ENCODE measurements at places on chromosomes 4 and X. TPM values are rescaled to one million over a fixed set of nuclear protein-coding genes. Genes with fewer than 3 reads are reported as not detected.

Gene POU4F2
- total RNA-seq: 0.19 TPM

Gene ASB9
- total RNA-seq: 2.0 TPM

Gene GAGE12J
- total RNA-seq: not detected

Gene CT45A6
- total RNA-seq: not detected

Gene HSFX3
- total RNA-seq: not detected

Gene TLR6
- 0.56 TPM for total RNA-seq

Gene CLIC2
- 1.3 TPM for total RNA-seq

Gene APLN
- total RNA-seq: 1.2 TPM

Gene EDA
- total RNA-seq: 3.9 TPM

Gene ABCG2
- 21.5 TPM for total RNA-seq

Gene ANK2
- 18.6 TPM for total RNA-seq

Gene DCK
- 14.9 TPM for total RNA-seq

Gene BEND4
- 0.14 TPM for total RNA-seq

DNA sequence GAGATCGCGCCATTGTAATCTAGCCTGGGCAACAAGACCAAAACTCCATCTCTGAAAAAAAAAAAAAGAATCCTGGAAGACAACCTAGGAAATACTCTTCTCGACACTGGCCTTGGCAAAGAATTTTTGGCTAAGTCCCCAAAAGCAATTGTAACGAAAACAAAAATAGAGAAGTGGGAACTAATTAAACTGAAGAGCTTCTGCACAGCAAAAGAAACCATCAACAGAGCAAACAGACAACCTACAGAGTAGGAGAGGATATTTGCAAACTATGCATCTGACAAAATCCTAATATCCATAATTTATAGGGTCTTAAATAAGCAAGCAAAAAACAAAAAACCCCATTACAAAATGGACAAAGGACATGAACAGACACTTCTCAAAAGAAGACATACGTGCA lies 76.5 kb upstream of the DUSP21 start:
- no peak overlapping the region for H3K4me3 ChIP-seq
- no peaks in the 10 kb centered on the region for H3K36me3 ChIP-seq
- no peak for DNase-seq
- no peaks in the 10 kb centered on the region for H3K4me1 ChIP-seq
- H3K27ac ChIP-seq: no peak overlapping the region

- no peaks in the 10 kb centered on the region for H3K36me3 ChIP-seq
- no peak overlapping the region for H3K27ac ChIP-seq
- no peak for DNase-seq
- H3K4me3 ChIP-seq: no peak overlapping the region
- H3K27me3 ChIP-seq: no peaks in the 10 kb centered on the region
- H3K4me1 ChIP-seq: no peaks in the 10 kb centered on the region
Observed at GRCh38 chrX:80876877-80877276, 67.2 kb upstream of the BRWD3 start.

DNA sequence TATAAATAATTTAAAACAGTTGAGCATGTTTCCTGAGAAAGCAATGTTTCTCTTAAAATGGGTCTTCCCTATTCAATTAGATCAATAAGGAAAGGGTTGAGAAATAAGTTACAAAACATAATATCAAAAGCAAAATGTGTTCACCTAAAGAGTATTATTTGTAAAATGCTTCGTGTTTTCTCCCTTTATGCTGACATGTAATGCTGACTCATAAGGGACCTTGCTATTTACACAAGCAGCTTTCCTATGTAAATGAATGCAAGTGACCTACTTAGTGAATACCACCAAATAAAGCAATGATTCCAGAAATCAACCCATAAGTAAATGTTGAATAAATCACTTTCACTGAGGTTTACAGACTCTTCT lies 91.5 kb downstream of the ELOVL6 start:
- peaks cover 11% of the 10 kb centered on the region for H3K4me1 ChIP-seq
- H3K27me3 ChIP-seq: no peaks in the 10 kb centered on the region
- H3K36me3 ChIP-seq: peaks cover 9% of the 10 kb centered on the region
- H3K27ac ChIP-seq: peak overlapping the region; percentile 15

DNA sequence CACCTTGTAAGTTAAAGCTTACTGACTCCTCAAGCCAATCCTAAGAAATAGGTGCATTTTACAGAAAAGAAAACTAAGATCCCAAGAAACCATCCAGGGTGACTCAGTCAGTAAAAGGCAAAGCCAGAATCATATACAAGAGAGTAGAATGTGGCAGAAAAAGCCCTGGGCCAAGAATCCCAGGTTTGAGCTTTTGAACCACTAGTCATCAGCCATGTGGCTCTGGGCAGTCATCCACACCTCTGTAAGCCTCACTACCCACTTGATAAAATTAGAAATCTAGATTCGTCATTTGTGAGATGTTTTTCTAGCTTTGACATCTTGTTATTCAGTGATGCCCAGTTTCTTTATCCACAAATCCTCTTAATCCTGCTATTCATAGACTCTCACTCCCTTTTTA lies 122.2 kb upstream of the PDE5A start:
- H3K4me3 ChIP-seq: no peak overlapping the region
- no peak overlapping the region for H3K27ac ChIP-seq
- DNase-seq: no peak
- no peaks in the 10 kb centered on the region for H3K36me3 ChIP-seq
- peaks cover 10% of the 10 kb centered on the region for H3K4me1 ChIP-seq
- no peaks in the 10 kb centered on the region for H3K27me3 ChIP-seq

DNA sequence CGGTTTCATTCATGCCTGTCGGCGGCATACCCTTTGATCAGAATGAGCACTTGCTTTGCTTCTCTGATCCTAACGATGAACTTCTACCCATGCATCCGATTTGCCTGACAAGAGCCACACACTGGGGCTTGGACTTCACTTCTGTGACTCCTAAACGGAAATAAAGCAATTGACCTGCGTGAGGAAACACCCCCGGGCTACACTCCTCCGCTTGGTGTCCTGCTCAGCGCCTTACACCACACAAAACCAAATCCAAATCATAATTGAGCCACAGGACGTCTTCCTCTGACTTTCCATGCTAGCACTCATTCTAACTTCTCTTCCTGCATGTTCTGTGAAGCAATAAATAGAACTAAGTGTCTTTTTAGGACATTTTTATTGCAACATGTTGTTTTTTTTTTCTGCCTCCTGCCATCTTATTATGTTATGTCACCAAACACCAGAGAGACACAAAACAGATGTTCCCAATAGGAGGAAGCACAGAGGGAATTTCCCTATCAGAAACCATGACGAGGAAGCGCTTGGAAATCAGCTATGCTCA lies 110.8 kb upstream of the FAM9B start:
- no peak overlapping the region for H3K27ac ChIP-seq
- no peaks in the 10 kb centered on the region for H3K27me3 ChIP-seq
- no peaks in the 10 kb centered on the region for H3K36me3 ChIP-seq
- no peak overlapping the region for H3K4me3 ChIP-seq

DNA sequence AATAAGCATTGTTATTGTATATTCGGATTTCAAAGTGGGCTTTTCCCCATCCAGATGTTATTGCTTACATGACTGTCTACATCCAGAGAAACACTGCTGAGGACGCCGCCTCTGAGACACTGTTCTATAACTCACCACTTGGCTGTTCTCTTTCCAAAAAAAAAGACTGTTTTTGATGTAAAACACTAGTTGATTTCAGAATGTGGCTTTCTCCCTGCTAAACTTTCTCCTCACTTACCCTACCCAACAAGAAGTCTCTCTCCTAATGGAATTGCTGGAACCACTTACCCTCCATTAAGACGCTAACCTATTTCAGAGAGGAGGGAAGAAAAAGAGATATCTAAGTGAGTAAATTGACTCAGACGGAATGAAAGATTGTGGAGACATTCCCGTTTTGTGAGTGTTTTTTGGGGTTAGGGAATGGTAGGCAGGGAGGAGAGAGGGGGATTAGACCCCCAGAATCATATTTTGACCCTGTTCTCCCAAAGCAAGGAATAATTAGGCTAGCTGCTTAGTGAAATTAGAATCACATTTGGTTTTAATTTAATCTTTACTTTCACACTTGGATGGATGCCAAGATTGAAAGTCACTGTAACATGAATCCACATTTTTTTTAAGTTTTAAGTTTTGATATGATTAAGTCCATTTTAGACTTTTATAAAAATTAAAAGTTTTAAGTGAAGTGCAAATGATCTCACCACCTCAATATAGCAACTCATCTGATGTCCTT lies 174.9 kb downstream of the CHIC2 start:
- peak overlapping the region; percentile 21 for H3K4me3 ChIP-seq
- H3K27me3 ChIP-seq: no peaks in the 10 kb centered on the region
- no peak for DNase-seq
- H3K27ac ChIP-seq: no peak overlapping the region
- peaks cover 14% of the 10 kb centered on the region for H3K4me1 ChIP-seq

DNA sequence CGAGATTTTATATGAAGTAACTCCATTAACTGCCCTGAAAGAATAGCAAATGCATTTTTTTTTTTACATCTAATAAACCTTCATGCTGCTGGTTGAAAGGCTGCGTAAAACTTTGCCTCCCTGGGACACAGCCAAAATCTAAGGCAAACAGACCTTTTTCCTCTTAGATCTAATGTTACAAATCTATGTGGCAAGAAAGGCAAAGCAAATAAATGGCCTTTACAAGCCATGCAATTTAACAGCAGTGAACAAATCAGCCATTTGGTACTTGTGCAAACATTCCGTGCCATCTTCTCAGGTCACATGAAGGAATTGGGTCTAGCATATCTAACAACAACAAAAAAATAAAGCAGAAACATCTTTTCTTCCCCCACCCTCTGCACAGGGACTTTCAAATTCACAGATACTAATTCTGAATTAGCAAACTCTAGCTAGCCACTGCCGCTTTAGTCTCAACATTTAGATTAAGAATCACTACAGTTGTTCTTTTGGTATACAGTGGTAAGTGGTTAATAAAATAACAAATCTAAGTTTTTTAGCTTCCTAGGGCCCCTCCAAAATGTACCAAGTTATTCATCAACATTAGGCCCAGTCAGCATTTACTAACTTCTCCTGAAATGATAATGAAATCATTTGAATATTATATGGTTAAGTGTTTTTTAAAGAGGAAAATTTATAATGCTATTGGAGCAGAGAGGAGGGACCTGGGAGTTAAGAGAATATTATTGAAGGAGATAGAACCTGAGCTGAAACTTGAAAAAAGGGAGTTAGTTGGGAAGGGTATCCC lies 593.8 kb downstream of the SMARCA1 start:
- no peaks in the 10 kb centered on the region for H3K36me3 ChIP-seq
- no peaks in the 10 kb centered on the region for H3K4me1 ChIP-seq
- H3K27me3 ChIP-seq: no peaks in the 10 kb centered on the region
- DNase-seq: no peak

DNA sequence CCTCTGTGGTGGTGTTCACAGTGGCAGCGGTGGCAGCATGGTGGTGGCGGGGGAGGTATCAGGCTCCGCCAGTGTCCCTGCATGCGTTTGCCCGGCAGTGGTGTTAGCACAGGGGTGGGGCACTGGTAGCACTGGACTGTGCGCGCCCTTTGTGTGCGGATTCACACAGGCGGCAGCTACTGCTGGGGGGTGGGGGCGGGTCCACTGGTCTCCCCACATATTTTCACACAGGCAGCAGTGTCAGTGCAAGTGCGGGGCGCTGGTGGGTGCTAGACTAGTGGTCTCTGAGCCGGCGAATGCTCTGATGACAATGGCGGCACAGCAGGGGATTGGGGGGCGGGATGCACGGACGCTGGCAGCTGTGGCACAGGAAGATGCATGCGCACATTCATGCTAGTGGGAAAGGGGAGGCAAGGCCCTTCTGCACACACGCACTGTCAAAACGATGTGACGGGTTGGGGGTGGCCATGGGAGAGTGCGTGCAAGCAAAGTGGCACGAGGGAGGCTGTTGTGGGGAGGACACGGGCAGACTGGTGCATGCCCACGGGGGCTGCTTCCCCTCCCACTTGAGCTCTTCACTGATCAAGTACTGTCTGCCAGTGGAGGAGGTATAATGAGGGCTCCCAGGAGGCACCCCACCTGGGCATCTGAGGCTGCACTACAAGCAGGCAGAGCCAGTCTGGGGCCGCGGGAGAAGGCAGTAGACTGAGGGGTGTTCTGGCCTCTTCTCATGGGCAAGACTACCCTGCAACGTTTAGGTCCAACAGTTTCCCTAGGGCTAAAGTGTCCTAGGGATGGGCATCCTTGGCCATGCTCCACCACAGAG lies 53.0 kb downstream of the POF1B start:
- no peaks in the 10 kb centered on the region for H3K4me1 ChIP-seq
- DNase-seq: peak; percentile 61
- peaks cover 6% of the 10 kb centered on the region for H3K36me3 ChIP-seq

- no peak for DNase-seq
- no peaks in the 10 kb centered on the region for H3K27me3 ChIP-seq
- H3K36me3 ChIP-seq: no peaks in the 10 kb centered on the region
- H3K27ac ChIP-seq: no peak overlapping the region
Observed at GRCh38 chr4:88251924-88252323, 32.4 kb downstream of the PPM1K start.

- H3K36me3 ChIP-seq: peaks cover 12% of the 10 kb centered on the region
- no peaks in the 10 kb centered on the region for H3K4me1 ChIP-seq
- no peak for DNase-seq
- no peak overlapping the region for H3K4me3 ChIP-seq
- H3K27ac ChIP-seq: no peak overlapping the region
Observed at GRCh38 chr4:15964159-15964558, 1.2 kb upstream of the FGFBP2 start.

GRCh38 chrX:19462879-19463278 lies 52.4 kb downstream of the MAP3K15 start:
- H3K4me1 ChIP-seq: no peaks in the 10 kb centered on the region
- H3K36me3 ChIP-seq: no peaks in the 10 kb centered on the region
- H3K4me3 ChIP-seq: no peak overlapping the region
- H3K27me3 ChIP-seq: no peaks in the 10 kb centered on the region
- DNase-seq: no peak

- H3K27ac ChIP-seq: no peak overlapping the region
- H3K4me3 ChIP-seq: no peak overlapping the region
- peaks cover 43% of the 10 kb centered on the region for H3K4me1 ChIP-seq
Observed at GRCh38 chr4:140105436-140105835, 48.5 kb downstream of the MAML3 start.

- no peaks in the 10 kb centered on the region for H3K27me3 ChIP-seq
- no peak overlapping the region for H3K27ac ChIP-seq
- peaks cover 23% of the 10 kb centered on the region for H3K4me1 ChIP-seq
- peaks cover 17% of the 10 kb centered on the region for H3K36me3 ChIP-seq
Observed at GRCh38 chr4:86608757-86609375, 14.8 kb downstream of the PTPN13 start.

DNA sequence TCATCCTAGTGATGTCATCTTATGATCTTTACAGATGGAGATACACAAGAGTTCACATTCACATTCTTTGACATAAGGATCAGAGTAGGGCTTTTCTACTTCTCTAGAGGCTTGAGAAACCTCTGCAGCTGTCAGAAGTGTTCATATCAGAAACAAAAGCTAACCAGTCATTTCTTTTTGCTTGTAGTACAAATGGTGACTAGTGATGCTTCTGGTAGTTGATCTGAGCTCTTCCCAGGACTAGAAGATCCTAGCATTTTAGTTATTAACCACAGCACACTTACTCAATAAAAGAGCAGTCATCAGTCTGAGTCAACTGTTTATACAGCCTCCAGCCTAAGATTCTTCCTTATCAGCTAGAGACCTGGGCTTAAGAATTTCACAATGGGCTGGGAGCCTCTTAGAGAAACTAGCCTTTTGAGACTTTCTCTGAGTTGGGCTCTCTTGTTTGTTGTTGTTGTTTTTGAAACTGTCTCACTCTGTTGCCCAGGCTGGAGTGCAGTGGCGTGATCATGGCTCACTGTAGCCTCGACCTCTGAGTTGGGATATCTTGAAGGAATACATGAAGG lies 84.1 kb downstream of the TMEM164 start:
- H3K4me3 ChIP-seq: no peak overlapping the region
- H3K27me3 ChIP-seq: no peaks in the 10 kb centered on the region
- peak overlapping the region; percentile 58 for H3K27ac ChIP-seq
- H3K4me1 ChIP-seq: peaks cover 17% of the 10 kb centered on the region

- no peaks in the 10 kb centered on the region for H3K4me1 ChIP-seq
- no peak for DNase-seq
- no peaks in the 10 kb centered on the region for H3K27me3 ChIP-seq
- no peak overlapping the region for H3K4me3 ChIP-seq
Observed at GRCh38 chr4:10074767-10075105, 41.9 kb downstream of the WDR1 start.
